ENCODE measurements at places on chromosomes 7 and 10.

- no peak for DNase-seq
Measured at GRCh38 chr7:116206141-116206540, 4.2 kb upstream of the TES start.

DNA sequence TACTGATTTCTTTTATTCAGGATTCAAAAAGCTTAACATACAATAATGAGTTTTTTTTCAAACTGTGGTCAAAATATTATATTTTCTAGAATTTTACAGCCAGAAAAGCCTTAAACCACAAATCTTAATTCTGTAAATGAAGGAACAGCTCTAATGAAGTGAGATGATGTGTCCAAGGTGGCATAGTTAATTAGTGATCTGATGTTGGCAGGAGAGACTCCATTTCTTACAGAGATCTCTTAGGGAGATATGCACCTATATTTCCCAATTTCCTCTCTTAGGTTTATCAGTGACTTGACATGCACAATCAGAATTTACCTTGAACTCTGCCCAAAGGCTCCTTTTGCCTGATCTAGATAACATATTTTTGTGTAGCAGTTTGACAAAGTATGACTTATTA is 211.1 kb upstream of the ZNF804B start:
- no peak for DNase-seq

GRCh38 chr7:80385508-80385907 is 126.4 kb downstream of the GNAT3 start:
- no peak for DNase-seq

DNA sequence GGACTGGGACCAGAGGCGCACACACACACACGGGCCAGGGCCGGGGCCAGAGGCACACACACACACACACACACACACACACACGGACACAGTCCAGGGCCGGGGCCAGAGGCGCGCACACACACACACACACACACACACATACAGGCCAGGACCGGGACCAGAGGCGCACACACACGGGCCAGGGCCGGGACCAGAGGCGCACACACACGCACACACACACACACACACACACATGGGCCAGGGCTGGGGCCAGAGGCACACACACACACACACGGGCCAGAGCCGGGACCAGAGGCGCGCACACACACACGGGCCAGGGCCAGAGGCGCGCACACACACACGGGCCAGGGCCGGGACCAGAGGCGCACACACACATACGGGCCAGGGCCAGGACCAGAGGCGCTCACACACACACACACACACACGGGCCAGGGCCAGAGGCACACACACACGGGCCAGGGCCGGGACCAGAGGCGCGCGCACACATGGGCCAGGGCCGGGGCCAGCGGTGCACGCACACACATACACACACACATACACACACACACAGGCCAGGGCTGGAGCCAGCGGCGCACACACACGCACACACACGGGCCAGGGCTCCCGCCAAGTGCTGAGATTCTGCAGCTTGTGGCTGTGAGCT is 268.8 kb downstream of the ELFN1 start:
- no peak for DNase-seq

- no peak for DNase-seq
Measured at GRCh38 chr7:39195967-39196366, 218.3 kb downstream of the POU6F2 start.

DNA sequence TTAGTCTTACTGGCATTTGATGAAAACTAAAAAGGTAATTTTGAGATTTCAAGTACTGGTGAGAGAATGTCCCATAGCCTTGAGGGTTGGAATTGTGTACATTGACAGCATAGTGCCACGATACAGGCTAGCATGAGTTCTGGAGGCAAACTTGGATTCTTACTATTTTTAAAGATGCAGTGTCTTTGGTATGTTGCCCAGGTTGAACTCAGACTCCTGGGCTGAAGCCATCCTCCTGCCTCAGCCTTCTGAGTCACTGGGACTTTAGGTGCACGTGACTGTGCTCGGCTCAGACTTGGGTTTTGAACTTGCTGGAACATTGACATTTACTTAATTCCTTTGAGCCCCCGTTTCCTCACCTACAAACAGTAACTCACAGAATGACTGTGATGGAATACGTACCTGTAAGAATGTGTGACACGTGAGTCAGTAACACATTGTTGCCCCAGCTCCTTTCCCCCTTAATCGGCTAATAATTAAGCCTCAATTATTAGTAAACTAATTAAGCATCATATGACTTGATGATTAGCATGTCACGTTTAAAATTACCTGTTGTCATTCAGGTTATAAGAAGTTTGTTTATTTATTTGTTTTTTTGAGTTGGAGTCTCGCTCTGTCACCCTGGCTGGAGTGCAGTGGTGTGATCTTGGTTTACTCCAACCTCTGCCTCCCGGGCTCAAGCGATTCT is 10.6 kb downstream of the DNAJB6 start:
- DNase-seq, result peak; percentile 45

DNA sequence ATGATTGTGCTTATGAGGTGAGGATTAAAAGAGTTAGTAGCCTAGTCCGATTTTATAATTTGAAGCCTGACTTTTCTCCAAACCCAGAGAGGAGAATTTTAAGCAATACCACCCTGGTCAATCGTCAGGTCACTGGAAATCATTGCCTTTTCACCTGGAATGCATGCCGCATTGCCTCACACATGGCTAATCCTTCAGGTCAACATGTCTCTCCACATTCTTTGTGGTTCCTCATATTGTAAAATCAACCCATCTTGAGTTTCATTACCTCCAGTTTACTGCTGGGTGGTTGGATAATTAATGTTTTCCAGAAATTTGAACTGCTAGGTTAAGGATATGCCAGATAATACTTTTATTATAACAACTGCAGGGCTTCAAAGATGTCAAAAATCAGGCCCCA is 55.6 kb upstream of the SEMA3E start:
- no peak for DNase-seq

DNA sequence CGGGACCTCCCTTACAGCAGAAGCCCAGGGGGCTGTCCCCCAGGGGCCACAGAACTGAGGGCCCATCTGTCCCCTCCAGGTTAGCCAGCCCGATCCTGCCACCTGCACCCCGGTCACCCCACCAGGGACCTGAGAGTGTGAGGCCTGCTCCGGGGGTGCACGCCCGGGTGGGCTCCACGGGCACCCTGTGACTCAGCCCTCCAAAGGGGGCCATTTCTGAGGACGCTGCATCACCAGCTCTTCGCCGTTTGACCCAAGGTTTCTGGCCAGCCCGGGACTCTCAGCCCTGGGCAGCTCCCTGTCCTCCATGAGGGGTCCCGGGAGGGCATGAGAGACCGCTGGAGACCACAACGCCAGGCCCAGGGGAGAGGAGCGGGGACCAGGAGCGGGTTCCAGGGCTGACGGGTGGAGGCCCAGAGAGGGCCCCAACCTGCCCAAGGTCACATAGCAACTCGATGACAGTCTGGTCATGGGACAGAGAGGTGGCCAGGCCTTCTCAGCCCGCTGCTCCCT is 79.3 kb downstream of the ELFN1 start:
- no peak for DNase-seq

DNA sequence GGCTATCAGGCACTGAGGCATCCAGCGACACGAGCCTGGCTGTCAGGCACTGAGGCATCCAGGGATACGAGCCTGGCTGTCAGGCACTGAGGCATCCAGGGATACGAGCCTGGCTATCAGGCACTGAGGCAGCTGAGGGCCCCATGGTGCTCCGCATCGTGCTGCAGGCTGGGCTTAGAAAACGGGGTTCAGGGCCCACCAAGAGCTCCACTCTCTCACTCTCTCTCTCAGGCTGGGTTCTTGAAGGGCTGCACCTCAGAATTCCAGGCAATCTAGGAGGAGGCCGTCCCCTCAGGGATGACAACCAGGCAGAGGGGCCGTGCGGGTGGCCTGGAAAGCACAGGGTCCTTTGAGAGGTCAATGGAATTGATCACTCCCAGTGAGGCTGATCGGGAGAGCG is 69.0 kb downstream of the CFAP46 start:
- DNase-seq, result no peak

- DNase-seq, result no peak
Measured at GRCh38 chr10:103658049-103658577, 164.6 kb downstream of the NEURL1 start.

DNA sequence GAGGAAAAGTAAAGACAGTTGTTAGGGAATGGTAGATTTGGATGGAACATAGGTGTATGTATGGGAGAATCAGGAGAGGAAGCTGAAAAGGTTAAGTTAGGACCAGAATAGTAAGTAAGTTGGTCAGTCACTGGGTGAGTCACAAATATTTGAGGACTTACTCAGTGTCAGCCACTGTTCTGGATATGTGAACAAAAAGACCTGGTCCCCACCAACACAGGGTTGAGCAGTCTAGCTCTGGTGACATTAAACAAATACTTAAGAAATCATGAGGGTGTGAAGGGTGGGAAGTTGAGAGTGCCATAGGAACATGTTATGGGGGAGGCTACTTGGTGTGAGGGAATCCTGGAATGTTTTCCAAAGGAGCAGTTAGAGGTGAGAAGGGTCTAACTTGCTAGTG is 246.9 kb downstream of the PTEN start:
- DNase-seq, result no peak

- no peak for DNase-seq
Measured at GRCh38 chr7:21361413-21362125, 66.3 kb upstream of the SP4 start.

DNA sequence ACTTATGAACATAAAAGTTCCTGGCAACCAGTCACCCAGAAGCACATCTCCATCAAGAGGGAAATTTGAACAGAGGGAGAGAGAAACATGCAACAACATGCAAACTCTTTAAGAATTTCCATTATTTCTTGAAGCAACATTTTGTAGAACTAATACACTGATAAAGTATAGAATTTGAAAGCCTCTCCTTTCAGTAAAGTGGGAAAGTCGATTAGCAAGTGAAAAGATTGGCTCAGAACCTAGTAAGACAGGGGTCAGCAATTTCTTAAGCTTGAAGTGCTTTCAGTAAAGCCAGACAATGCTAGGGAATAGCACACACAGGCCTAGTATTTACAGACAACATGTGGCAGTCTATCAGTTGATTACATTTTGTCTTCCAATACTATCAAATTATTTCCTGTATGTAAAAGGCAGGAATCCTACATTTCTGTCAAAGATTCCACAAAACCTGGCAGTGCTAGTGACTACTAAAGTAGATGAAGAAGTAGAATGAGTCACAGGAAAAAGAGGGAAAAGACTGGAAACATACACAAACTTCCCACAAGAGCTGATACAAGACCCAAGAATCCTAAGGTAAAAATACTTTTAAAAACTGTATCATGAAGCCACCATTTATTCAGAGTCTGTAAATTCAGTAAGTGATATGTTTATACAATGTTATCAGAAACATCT is 25.2 kb downstream of the DNAJC1 start:
- no peak for DNase-seq

Measured in breast epithelium (tissue), 4 donors.